ENCODE measurements at places on chromosomes 4 and X.

DNA sequence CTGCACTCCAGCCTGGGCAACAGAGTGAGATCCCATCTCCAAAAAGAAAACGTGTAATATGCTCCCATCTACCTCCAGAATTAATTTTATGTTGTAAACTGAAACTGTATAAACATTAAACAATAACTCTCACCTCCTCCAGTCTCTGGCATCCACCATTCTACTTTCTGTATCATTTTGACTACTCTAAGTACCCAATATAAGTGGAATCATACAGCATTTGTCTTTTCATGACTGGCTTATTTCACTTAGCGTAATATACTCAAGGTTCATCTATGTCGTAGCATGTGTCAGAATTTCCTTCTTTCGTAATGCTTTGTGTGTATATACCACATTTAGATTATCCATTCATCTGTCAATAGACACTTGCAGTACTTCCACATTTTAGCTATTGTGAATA is 20.6 kb downstream of the F8 start:
- no peak for DNase-seq

- DNase-seq: no peak
Observed at GRCh38 chr4:23903859-23904438, 14.1 kb upstream of the PPARGC1A start.

DNA sequence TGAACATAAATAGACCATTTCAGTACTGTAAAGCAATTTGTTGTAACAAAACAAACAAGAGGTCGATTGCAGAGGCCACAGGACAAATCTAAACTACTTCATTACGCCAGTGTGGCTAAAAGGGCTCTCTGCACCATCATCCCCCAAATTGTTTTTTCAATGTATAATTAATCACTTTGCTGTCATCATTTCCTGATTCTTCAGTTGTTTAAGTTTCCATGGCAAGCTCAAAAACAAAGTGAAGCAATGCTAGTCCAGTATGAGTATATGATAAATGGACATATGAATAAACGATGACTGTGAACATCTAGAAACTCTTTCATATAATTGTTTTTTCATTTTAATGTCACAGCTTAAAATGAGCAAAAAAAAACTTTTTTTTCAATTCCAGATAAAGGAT is 235.4 kb upstream of the FGF13 start:
- no peak for DNase-seq

DNA sequence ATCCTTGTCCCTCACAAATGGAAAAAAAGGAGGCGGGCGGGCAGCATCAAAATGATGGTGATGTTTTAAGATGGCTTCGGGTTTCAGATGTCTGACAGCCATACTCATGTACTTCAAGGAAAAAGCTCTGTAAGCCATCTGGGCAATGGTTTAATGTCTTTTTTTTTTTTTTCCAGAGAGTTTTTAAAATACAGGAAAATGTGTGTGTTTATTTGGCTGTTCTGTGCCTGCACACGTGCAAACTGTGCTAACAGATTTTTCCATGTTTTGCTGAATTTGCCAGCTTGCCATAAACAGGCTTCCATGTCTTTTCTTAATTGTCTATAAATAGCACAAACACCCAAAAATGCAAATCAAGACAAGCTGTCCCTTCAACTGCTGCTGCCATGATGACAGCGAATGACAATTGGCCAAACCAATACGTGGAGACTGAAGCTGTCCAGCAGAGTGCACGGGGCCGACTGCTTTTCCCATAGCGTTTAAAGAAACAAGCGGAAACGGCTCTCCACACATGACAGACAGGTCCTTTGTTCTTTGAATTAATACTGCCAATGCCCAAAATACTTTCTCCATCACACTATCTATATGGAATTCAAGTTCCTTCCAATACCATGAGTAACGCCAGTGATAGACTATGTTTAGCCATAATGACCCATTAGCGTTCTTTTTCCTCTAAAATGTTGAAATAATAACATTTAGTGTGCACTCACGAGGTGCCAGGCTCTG is 35.7 kb downstream of the AFAP1 start:
- DNase-seq: no peak

GRCh38 chr4:27913738-27914137 is 1053.1 kb downstream of the STIM2 start:
- no peak for DNase-seq
